RPMI7951 (cell line): ENCODE measurements at places on chromosomes 1 and 21. TPM values are rescaled to one million over a fixed set of nuclear protein-coding genes. Genes with fewer than 3 reads are reported as not detected.
A peak's percentile ranks its signal among the peaks of the same experiment; 100 is the strongest.

CFAP141 gene
- total RNA-seq: not detected in 2 replicates

SH2D5 gene
- total RNA-seq: 0.20 and 0.24 TPM in 2 replicates

PLA2G2F gene
- total RNA-seq: not detected in 2 replicates

SFN gene
- total RNA-seq: not detected in 2 replicates

KCNJ9 gene
- not detected in 2 replicates for total RNA-seq

DNA sequence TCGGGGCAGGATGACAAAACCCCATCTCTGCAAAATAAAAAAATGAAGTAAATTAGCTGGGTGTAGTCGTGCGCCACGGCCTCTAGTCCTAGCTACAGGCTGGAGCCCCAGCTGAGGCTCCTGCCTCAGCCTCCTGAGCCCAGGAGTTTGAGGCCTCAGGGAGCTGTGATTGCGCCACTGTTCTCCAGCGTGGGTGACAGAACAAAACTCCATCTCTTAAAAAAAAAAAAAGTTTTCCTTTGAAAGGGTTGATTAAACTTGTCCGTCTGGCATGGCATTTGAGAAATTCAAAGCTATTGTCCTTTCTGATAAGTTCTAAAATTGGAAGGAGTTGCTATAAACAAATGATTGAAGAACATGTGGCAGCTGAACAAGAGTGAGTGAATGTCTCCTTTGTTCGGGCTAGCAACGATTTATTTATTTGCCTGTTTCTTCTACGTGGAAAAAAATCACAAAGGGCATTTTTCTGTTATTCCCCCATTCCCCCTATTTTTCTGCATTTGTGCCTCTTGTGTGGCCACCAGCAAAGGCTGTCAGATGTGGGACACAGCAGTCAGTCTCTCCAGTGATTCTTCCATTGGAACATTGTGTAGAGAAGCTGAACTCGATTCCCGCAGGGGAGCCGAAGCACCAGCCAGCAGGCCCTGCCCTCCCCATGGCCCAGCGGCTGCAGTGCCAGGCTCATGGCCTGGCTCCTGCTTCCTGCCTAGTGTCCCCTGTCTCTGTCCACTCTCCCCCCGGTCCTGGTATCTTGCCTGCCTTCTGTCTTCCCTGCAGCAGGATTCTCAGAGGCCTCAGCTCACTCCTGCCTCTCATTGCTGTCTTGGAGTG is 21.5 kb upstream of the PWP2 start:
- no peak for DNase-seq

- DNase-seq: peak; percentile 82
Measured at GRCh38 chr1:30083800-30084464, 639.5 kb downstream of the MATN1 start.

DNA sequence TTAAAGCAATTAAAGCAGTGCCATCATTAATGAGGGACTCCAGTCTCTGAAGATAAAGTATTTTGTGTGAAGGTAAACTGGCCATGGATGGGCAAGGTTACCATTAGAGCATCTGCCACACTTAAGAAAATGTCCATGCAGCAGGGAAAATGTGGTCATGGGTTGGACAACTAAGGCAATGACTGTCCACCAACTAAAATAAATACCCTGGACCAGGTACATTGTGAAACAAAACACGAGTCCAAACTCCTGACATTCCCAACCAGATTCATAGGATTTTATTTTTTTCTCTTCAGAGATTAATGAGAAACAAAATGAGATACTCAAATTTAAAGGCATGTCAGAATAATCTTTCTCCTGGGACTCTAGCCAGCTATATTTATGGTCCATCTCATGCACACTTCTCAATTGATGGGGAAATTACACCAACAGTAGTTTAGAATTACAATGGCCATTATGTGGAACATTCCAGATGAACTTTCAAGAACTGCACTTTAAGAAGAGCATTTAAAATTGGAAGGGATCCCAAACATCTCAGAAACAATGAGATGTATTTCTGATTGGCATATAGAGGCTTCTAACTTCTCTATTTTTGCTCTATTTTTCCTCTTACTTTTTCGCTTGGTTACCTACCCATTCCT is 8.1 kb downstream of the GBP7 start:
- DNase-seq: no peak

DNA sequence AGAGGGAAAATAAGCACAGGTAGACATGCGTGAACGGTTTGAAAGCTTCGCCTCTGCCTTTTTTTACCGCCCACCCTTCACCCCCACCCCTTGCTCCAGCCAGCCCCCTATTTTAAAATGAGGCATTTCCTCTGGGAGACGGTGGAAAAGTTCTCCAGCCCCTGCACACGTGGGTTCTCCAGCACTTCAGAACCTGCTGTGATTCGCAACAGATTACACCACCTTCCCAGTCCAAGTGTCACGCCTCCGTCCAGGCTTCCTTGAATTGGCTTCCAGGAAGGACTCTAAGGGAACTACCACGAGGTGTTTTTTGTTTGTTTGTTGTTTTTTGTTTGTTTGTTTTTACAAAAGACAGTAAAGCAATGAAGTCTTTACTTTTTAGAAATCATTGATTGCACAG is 2.6 kb downstream of the LRRC7 start:
- no peak for DNase-seq

GRCh38 chr1:63794939-63795378 is 21.1 kb downstream of the ROR1 start:
- DNase-seq: peak; percentile 49

GRCh38 chr1:236280438-236281197 is 1.1 kb downstream of the ERO1B start:
- DNase-seq: no peak

GRCh38 chr1:13775459-13775858 is 75.5 kb downstream of the PRDM2 start:
- no peak for DNase-seq

DNA sequence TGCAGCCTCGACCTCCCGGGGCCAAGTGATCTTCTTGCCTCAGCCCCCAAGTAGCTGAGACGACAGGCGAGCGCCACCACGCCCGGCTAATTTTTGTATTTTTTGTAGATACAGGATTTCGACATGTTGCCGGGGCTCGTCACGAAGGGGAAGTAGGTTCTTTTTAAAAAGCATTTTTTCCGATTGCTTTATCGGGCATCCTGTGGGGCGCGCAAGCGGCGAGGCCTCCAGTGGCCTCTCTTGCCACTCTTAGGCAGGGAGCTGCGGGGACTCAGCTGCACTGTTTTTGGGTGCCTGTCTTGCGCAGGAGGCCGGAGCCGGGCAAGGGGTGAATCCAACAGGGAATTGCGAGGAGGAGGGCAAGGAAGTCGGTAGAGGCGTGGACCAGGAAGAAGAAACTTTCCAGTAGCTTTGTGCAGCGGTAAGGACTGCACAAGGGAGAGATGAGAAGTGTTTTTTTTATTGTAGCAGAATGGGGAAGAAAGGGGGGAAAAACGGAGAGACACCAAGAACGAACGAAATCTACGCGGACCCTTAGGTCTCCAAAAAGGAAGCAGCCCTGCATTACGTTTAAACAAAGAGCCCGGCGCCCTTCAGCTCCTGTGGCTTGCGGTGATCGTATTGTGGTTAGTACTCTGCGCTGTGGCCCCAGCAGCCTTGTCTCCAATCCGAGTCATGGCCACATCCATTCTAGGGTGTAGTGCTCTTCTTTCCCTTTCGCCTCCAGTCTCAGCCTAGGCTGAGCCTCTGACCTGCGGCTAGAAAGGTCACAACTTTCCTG is 164.8 kb downstream of the PPIAL4G start:
- DNase-seq: no peak

DNA sequence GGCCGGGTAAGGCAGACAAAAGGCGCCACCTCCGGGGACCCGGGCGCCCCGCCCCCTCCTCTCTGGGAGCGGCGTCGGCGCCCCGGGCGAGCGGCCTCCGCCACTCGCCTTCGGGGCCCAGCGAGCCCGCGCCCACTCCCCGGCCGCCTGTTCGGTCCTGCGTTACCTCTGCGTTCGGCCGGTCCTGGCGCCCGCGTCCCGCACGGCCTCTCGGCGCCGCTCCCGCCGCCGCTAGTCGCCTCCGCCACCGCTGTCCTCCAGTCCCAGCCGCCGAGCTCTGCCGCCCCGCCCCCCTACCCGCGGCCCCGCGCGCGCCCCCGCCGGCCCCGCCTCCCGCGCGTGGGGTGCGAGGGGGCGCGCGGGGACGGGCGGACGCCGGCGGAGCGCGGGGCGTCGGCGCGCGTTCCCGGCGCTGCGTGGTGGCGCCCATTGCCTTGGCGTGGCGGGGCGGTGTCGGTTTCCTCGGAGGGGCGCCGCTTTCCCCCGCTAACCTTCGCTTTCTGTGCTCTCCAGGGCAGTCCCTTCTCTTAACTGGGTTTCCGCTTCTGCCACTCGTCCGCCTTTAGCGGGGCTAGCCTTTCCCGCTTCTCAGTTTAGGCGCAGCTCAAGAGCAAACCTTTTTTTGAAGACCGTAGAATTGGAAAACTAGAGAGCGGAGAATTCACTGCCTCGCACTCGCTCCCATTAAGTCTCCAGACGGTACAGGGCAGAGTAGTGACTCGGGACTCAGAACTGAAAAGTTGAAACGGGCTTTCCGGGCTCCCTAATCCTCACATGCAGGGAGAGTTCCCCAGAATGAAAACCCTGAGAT is at the start of gene HP1BP3:
HP1BP3 (minus strand) TSS at position 279 of the 811 bp plus-strand sequence. CDS start 6,867 bp downstream, outside the sequence.
- DNase-seq: peak; percentile 80

GRCh38 chr21:35716876-35717565 is 343.3 kb downstream of the SETD4 start:
- DNase-seq: no peak

GRCh38 chr21:45391743-45392572 is 13.0 kb upstream of the COL18A1 start:
- no peak for DNase-seq

GRCh38 chr1:41493117-41493536 is 8.6 kb upstream of the EDN2 start:
- DNase-seq: peak; percentile 93

- DNase-seq: peak; percentile 39
Measured at GRCh38 chr1:225962440-225962975, 21.5 kb upstream of the LEFTY2 start.

- peak; percentile 23 for DNase-seq
Measured at GRCh38 chr1:38872401-38873026, 634 bp downstream of the MYCBP start.

DNA sequence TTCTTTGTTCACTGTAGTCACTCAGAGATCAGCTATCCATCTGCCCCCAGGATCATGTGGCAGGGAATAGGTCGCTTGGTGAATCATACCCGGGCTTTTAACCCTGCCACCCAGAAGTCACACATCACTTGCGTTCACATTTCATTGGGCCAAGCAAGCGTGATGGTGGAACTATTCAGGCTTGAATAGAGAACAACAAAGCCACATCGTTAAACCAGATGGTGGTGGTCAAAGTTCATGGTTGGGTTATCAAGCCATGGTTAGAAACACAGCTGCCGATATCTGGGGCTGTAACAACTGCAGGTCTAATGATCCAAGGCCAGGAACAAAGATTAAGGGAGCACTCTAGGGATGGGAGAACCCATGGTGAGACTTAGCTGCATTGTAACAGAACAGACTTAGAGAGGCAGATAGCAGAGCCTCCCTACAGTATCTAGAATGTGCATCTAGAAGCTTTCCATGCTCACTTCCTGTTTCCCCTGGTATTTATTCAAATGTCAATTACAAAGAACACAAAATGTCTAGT is 40.0 kb upstream of the PTPRC start:
- DNase-seq: peak; percentile 73

DNA sequence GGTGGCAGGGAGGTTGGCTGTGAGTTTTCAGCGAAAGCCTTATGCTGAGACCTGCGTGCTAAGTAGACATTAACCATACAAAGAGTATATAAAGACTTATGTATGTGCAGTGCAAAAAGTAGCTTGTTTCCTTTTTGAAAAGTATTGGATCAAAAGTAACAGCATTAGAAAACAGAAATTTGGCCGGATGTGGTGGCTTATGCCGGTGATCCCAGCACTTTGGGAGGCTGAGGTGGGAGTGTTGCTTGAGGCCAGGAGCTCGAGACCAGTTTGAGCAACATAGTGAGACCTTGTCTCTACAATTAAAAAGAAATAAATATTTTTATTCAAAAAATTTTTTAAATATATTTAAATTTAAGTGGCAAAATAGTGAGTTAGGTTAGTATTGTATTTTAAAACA is 2.2 kb downstream of the RPAP2 start:
- DNase-seq: no peak

- no peak for DNase-seq
Measured at GRCh38 chr1:2145946-2146835, 48.4 kb downstream of the FAAP20 start.

DNA sequence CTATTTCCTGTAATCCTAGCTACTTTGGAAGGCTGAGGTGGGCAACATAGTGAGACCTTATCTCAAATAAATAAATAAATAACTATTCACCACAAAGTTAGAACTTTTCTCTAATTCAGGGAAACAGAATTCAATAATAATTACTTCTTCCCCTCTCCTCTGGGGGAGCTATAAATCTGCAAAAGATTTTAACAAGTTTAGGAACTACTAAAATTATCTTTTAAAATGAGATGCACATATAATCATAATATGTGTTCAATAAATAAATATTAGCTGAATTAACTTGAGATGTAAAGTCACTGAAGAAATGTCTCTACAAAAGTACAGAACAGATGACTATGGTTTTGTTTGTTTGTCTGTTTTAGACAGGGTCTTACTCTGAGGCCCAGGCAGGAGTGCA is 14.1 kb downstream of the WDR47 start:
- no peak for DNase-seq

DNA sequence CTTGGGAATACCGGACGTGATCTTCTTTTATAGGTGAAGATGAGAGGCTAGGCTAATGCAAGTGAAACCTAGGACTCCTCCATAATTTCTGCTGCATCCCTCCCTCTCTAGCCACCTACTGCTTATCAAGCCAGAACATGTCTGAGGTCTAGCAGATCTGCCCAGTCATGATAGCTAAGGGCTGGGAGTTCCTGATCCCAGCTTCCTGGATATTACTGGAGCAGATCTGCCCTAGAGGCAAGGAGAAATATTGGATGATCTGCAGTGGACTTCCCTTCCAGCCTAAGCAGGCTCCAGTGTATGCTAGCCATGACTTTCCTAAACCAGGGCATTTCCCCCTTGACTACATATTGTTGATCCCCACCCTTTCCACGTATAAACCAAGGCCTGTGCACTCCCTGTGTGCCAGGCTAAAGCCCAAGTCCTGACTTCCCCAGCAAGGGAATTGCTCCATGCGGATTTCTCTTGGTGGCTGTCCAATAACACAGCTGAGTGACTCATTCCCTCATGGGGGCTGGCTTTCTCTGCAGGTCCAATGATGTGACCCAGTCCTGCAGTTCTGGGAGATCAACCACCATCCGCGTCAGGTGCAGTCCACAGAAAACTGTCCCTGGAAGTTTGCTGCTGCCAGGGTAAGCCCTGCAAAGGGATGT is 15.5 kb upstream of the SARS1 start:
- peak; percentile 88 for DNase-seq

DNA sequence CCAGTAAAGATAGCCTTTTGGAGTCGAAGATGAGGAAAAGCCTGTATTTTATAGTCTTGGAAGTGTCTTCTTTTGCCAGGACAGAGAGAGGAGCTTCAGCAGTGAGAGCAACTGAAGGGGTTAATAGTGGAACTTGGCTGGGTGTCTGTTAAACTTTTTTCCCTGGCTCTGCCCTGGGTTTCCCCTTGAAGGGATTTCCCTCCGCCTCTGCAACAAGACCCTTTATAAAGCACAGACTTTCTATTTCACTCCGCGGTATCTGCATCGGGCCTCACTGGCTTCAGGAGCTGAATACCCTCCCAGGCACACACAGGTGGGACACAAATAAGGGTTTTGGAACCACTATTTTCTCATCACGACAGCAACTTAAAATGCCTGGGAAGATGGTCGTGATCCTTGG is at the start of gene VCAM1:
VCAM1 (plus strand) TSS at position 253 of the 400 bp plus-strand sequence; CDS start at position 372, 119 bp downstream.
- peak; percentile 53 for DNase-seq
